ENCODE measurements at places on chromosomes 13 and 19.
A peak's percentile ranks its signal among the peaks of the same experiment; 100 is the strongest.

DNA sequence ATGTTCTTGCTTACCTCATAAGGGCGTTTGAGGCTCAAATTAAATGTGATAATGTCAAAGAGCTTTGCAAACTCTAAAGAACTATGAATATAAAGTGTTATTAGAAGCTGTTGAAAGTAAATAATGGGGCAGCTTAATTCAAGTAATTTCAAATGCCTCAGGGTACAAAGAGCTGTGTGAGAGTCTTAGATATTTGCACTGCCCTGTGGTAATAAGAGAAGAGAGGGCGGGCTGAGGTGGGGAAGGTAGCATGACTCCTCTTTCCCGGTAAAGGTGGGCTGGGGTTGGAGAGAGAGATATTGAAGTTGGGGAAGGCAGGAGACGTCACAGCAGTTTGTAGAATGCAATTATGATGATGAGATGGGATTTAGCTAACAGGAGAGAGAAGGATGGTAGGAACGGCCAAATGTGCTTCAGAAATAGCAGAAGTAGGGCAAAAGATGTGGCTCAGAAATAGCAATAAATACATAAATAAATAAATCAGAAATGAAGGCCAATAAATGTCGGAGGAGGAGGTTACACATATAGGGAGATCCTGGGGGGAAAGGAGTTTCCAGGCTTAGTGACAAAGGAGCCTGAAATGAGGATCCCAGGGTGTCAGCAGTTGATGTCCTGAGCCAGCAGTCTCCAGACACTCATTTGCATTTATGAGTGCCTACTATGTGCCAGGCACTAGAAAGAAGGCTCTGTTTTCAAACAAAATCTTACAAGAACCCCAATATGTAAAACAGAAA is 35.7 kb upstream of the RCBTB2 start:
- no peak overlapping the region for H3K4me3 ChIP-seq
- no peak for DNase-seq
- H3K27me3 ChIP-seq = no peaks in the 10 kb centered on the region
- peaks cover 55% of the 10 kb centered on the region for H3K4me1 ChIP-seq

DNA sequence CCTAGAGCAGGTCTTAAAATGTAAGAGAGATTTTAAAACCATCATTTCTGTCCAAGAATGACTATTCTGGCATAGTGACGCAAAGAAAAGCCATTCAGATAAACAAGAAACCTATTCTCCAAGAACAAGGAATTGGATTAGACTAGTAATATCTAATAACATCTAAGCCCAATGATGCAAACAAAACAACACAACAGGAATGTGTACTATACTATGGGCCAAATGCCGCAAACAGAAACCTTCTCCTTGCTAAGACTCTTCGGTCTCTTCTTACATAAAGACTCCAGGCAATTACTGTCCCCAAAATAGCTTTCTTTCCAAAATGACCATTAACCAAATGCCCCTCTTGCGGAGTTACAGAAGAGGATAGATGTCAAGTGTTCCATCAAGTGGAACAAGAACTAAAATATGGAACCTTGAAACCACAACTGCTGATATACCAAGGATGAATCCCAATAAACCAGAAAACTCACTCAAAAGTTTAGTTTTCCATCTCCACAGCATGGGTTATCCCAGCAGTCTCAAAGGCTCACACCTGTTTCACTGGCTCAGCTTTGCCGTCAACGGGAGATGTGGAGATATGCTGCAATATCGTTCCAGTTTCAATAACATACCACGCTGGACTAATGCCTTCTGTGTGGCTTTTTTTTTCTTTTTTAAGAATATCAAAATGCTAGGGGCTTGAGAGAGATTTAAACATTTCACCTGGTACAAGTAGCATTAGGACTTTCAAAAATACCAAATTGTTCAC is 76.2 kb downstream of the FOXO1 start:
- H3K4me3 ChIP-seq = peak overlapping the region; percentile 20
- H3K27ac ChIP-seq = peak overlapping the region; percentile 83
- H3K36me3 ChIP-seq = no peaks in the 10 kb centered on the region
- no peaks in the 10 kb centered on the region for H3K27me3 ChIP-seq
- DNase-seq = peak; percentile 57

- H3K36me3 ChIP-seq = peaks cover 70% of the 10 kb centered on the region
- no peak overlapping the region for H3K27ac ChIP-seq
- H3K4me1 ChIP-seq = no peaks in the 10 kb centered on the region
- no peaks in the 10 kb centered on the region for H3K27me3 ChIP-seq
- DNase-seq = no peak
Observed at GRCh38 chr19:12656899-12657571, 9.5 kb downstream of the MAN2B1 start.

DNA sequence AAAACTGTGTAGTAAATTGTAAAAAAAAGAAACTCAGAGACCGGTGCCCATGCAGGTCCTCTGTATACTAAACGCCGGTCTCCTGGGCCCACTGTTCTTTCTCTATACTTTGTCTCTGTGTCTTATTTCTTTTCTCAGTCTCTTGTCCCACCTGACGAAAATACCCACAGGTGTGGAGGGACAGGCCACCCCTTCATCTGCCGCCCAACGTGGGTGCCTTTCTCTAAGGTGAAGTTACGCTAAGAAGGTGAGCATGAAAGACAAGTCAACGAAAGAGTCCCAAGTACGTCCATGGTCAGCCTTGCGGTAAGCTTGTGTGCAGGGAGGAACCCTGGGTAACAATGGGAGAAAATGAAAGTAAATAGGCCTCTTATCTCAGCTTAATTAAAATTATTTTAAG is 48.0 kb upstream of the WASF3 start:
- no peak for DNase-seq
- no peaks in the 10 kb centered on the region for H3K27me3 ChIP-seq
- H3K27ac ChIP-seq = no peak overlapping the region
- no peaks in the 10 kb centered on the region for H3K4me1 ChIP-seq
- H3K4me3 ChIP-seq = no peak overlapping the region

DNA sequence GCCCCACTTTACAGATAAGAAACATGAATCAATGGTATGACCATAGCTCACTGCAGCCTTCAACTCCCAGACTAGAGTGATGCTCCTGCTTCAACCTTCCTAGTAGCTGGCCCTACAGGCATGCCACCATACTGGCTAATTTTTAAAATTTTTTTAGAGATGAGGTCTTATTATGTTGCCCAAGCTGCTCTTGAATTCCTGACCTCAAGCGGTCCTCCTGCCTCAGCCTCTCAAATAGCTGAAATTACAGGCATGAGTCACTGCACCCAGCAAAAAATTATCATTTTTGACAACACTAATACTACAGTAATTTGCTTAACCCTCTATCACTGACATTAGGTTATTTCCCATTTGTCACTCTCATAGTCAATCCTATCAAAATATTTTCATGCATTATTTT is 14.7 kb downstream of the CAB39L start:
- no peaks in the 10 kb centered on the region for H3K4me1 ChIP-seq
- no peak overlapping the region for H3K4me3 ChIP-seq
- no peak overlapping the region for H3K27ac ChIP-seq
- H3K36me3 ChIP-seq = no peaks in the 10 kb centered on the region

DNA sequence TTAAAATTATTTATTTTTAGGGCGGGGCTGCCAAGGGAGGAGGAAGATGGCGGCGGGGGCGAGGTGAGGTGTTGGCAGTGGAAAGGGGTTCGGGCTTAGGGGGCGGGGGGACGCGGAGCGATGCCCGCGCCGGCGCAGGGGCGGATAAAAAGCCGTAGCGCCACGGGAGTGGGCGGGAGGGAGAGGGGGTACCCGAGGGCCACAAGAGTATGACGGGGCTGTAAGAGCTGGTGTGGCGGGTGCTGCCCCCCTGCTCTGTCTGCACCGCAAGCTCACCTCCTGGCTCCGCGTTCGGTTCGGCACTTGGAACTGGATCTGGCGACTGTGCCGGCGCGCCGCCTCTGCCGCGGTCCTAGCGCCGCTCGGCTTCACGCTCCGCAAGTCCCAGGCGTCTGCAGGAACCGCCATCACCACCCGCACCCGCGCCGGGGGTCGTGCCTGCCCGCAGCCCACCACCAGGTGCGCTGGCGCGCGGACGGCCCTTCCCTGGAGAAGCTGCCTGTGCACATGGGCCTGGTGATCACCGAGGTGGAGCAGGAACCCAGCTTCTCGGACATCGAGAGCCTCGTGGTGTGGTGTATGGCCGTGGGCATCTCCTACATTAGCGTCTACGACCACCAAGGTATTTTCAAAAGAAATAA is 265.2 kb upstream of the SGCG start:
- H3K27ac ChIP-seq = no peak overlapping the region
- H3K4me3 ChIP-seq = peak overlapping the region; percentile 71
- no peaks in the 10 kb centered on the region for H3K36me3 ChIP-seq
- H3K27me3 ChIP-seq = no peaks in the 10 kb centered on the region
- no peaks in the 10 kb centered on the region for H3K4me1 ChIP-seq

DNA sequence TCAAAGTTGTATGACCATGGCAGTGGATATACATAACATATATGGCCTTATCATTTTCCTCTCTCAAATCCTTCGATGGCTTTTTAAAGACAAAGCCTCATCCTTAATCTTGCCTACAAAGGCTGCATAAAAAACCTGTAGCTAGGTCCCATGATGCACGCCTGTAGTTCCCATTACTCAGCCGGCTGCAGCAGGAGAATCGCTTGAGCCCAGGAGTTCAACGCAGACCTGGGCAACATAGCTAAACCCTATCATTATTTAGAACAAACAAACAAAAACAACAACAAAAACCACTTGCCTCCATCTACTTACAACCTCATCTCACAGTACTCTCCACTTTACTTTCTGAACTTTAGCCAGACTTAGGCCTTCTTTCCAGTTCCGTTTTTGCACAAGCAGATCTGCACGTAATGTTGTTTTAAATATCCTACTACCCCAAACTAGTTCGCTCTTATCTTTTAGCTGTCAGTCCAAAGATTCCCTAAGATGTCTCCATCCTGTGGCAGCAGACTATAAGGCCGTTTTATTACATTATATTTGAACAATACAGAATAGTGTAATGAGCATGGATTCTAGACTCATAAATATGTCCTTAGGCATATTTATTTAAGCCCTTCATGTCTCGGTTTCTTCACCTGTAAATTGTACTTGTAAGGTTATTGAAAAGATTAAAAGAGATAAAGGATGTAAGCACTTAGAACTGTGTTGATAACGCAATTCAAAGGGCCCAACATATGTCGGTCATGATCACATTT is 969 bp upstream of the POMP start:
- H3K4me3 ChIP-seq = peak overlapping the region; percentile 77
- H3K4me1 ChIP-seq = peaks cover 39% of the 10 kb centered on the region
- peak overlapping the region; percentile 95 for H3K27ac ChIP-seq
- no peak for DNase-seq
- H3K27me3 ChIP-seq = no peaks in the 10 kb centered on the region

DNA sequence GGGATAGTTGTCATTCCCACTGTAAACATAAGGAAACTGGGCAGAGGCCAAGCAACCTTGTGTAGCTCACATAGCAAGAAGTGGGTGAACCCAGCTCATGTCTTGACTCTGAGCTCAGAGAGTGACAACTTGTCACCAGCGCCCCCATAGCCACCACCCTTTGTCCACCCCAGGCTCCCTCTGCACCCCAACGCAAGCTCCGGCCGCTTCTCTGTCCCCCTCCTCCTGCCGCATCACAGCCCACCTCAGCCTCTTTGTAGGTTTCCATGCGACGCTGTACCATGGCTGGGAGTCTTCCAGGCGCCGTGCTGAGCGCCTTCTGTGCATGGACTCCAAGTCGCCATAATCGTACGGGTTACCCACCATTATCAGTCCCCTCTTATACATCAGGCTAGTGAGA is 3.3 kb downstream of the GP6 start:
- no peaks in the 10 kb centered on the region for H3K27me3 ChIP-seq
- H3K4me1 ChIP-seq = no peaks in the 10 kb centered on the region
- DNase-seq = no peak

- no peak overlapping the region for H3K27ac ChIP-seq
- H3K27me3 ChIP-seq = no peaks in the 10 kb centered on the region
- H3K4me1 ChIP-seq = no peaks in the 10 kb centered on the region
- DNase-seq = no peak
- H3K36me3 ChIP-seq = no peaks in the 10 kb centered on the region
Observed at GRCh38 chr13:37595162-37595561, 3.4 kb downstream of the POSTN start.

DNA sequence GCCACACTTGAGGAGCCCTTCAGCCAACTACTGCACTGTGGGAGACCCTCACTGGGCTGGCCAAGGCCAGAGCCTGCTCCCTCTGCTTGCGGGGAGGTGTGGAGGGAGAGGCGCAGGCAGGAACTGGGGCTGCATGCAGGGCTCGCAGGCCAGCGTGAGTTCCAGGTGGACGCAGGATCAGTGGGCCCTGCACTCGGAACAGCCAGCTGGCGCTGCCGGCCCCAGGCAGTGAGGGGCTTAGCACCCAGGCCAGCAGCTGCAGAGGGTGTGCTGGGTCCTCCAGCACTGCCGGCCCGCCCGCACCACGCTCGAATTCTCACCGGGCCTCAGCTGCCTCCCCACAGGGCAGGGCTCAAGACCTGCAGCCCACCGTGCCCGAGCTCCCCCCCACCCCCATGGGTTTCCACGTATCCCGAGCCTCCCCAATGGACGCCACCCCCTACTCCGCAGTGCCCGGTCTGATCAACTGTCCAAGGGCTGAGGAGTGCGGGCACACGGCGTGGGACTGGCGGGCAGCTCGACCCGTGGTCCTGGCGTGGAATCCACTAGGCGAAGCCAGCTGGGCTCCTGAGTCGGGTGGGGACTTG is 1293.8 kb upstream of the PCDH9 start:
- no peak overlapping the region for H3K27ac ChIP-seq
- no peak overlapping the region for H3K4me3 ChIP-seq
- DNase-seq = no peak
- H3K27me3 ChIP-seq = no peaks in the 10 kb centered on the region
- H3K36me3 ChIP-seq = no peaks in the 10 kb centered on the region
- no peaks in the 10 kb centered on the region for H3K4me1 ChIP-seq

GRCh38 chr13:39317291-39317690 is 279.0 kb downstream of the NHLRC3 start:
- no peaks in the 10 kb centered on the region for H3K27me3 ChIP-seq
- DNase-seq = no peak
- H3K4me1 ChIP-seq = peaks cover 5% of the 10 kb centered on the region
- H3K36me3 ChIP-seq = no peaks in the 10 kb centered on the region
- no peak overlapping the region for H3K27ac ChIP-seq
- H3K4me3 ChIP-seq = no peak overlapping the region

DNA sequence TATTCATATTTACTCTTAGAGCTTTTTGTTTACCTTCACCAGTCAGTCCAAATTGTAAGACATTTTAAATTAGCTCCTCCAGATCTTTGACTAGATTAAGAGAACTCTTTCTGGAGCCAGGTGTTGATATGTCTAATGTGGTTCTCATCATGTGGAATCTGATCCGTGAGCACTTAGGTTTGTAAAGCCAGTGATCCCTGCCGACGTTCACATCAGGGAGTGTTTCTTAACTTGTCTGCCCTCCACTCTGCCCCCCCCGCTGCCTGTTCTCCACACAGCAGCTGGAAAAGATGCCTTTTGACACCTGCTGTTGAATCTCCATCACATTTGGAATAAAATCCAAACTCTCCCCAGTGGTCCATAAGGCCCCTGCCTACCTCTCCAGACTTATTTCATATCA is 17.7 kb downstream of the METTL21C start:
- H3K27ac ChIP-seq = peak overlapping the region; percentile 67
- peak; percentile 22 for DNase-seq
- peaks cover 18% of the 10 kb centered on the region for H3K36me3 ChIP-seq
- no peaks in the 10 kb centered on the region for H3K27me3 ChIP-seq
- peaks cover 32% of the 10 kb centered on the region for H3K4me1 ChIP-seq

- peaks cover 39% of the 10 kb centered on the region for H3K4me1 ChIP-seq
- no peak overlapping the region for H3K4me3 ChIP-seq
- no peaks in the 10 kb centered on the region for H3K27me3 ChIP-seq
- H3K36me3 ChIP-seq = no peaks in the 10 kb centered on the region
Observed at GRCh38 chr19:3504735-3505134, 1.4 kb upstream of the FZR1 start.

GRCh38 chr13:41820581-41821237 is 140.2 kb downstream of the VWA8 start:
- no peaks in the 10 kb centered on the region for H3K27me3 ChIP-seq
- H3K27ac ChIP-seq = peak overlapping the region; percentile 2
- H3K4me3 ChIP-seq = no peak overlapping the region
- H3K36me3 ChIP-seq = peaks cover 18% of the 10 kb centered on the region
- no peak for DNase-seq
